Airway epithelial cell (primary cell): ENCODE measurements at places on chromosomes 7 and 10. TPM values are rescaled to one million over a fixed set of nuclear protein-coding genes. Genes with fewer than 3 reads are reported as not detected.

SEPTIN7 gene
- 132 and 142 TPM in 2 replicates for total RNA-seq

VENTX gene
- not detected in 2 replicates for total RNA-seq

ZSCAN21 gene
- total RNA-seq, result 7.9 and 11.6 TPM in 2 replicates

CCDC146 gene
- 0.65 and 1.5 TPM in 2 replicates for total RNA-seq
